ENCODE measurements at places on chromosomes 12 and 14. TPM values are rescaled to one million over a fixed set of nuclear protein-coding genes. Genes with fewer than 3 reads are reported as not detected.
A peak's percentile ranks its signal among the peaks of the same experiment; 100 is the strongest.

HSPB8 gene
- 27.8 TPM for total RNA-seq

DNA sequence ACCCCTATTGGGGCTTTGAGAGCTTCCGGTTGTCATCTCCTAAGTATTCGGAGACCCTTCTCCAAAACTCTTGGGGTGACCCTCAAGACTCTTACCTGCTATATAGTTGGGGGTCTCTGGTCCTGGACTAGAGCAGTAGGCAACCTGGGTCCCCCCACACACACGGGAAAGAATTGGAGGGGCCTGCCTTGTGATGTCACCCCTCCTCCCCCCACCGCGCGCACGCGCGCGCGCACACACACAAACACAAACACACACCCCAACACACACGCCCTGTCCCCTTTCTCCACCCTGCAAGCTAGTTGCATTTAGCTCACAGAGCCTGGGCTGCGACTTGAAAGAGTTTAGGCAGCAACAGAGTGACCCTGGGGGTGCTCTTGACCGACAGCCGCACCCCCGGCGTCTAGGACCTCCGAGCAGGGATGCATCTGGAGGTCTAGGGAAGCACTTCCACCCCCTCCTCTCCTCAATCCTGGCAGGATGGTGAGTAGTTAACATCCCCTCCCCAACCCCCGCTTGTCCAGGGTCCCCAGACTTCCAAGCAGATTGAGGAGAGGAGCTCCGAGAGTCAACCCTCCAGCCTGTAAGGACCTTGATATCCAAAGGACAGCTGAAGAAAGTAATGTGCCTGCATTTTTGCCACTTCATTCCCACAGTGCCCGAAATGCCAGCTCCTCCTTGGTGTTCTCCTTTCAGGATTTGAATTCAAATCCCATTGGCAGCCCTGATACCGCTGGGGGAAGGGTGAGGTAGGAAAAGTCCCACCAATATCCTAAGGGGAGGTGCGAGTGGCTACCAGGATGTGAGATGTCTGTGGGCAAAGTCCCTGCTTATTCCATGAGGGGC, 1.4 kb upstream of the DNAJC14 start:
- H3K27me3 ChIP-seq, result no peaks in the 10 kb centered on the region
- DNase-seq, result peak; percentile 64
- peak overlapping the region; percentile 92 for H3K27ac ChIP-seq
- peak overlapping the region; percentile 71 for H3K4me3 ChIP-seq
- H3K4me1 ChIP-seq, result peaks cover 23% of the 10 kb centered on the region

DNA sequence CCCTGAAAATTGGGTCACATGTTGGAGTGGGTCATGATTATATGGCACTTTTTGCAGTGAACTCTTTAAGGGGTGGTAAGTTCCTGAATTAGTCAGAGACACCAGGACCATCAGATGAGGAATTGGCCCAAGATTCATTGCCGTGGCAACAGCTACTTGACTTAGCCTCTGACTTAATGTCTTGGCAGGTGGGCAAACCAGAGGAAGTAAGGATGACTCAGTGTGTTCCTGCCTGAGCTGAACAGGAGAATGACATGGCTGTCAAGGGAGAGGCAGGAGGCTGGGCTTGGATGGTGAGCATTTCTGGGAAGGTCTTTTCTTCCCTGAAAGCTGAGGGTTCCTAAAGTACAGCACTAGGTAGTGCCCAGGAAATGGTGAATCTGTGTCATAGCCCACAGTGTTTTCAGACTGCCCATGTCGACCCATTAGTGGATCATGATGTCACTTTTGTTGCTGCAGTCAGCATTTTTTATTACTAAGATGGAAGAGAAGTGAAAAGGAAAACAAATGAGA, 170.1 kb upstream of the PWP1 start:
- H3K27ac ChIP-seq, result no peak overlapping the region
- DNase-seq, result peak; percentile 28
- no peak overlapping the region for H3K4me3 ChIP-seq

DNA sequence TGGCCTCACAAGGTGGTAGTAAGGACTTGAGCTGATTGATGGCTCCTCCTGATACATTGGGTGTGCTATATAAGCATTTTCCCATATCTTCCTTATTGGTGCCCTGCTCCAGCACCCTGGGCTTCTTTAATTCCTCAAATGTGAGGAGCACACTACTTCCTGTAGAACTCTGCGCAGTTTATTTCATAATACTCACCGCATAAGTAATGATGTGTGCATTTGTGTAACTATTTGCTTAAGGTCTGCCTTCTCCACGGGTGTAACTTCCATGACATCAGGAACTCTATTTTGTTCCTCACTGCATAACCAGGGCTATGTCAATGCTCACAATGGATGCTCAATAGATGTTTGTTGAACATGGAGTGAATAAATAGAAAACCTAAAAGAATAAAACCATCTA, 392.2 kb downstream of the SEC23A start:
- H3K4me1 ChIP-seq, result no peaks in the 10 kb centered on the region
- no peaks in the 10 kb centered on the region for H3K27me3 ChIP-seq
- H3K4me3 ChIP-seq, result no peak overlapping the region

DNA sequence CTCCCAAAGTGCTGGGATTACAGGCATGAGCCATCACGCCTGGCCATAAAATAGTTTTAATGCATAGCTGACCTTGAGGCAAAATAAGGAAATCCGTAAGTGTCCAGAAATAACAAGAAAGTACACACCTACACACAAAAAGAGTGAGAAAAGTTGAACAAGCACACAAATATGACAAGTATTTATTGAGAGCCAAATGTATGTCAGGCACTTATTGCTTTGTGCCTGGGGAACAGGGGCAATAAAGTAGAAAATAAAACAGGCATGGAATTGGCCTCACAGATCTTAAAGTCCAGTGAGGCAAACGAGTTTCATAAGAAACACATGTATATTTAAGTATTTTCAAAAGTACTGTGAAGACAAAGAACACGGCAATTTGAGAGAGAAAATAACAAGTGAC, 103.7 kb downstream of the ERGIC2 start:
- DNase-seq, result no peak
- H3K27ac ChIP-seq, result no peak overlapping the region
- H3K4me3 ChIP-seq, result no peak overlapping the region
- peaks cover 5% of the 10 kb centered on the region for H3K4me1 ChIP-seq
- H3K36me3 ChIP-seq, result no peaks in the 10 kb centered on the region

Measured in adrenal gland (tissue), 19 donors.